ENCODE measurements at places on chromosomes 11 and 22.

DNA sequence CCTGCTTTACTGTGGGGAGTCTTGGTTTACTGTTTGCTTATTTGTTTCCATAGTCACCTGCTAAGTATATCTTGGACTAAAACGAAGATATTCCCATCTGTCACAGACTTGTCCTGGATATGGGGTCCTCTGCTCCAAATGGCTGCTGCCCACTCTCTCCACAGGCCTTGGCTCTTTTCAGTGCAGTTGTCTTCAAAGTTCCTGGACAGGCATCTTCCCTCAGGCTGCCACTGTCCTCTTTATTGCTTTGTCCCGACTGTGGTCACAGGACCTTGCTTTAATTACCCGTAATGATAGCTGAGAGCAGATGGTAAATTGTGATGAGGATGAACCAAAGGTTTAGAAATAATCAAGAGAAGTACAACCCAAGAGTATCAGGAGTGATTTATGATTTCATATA, 713.9 kb upstream of the CCDC179 start:
- DNase-seq = no peak

DNA sequence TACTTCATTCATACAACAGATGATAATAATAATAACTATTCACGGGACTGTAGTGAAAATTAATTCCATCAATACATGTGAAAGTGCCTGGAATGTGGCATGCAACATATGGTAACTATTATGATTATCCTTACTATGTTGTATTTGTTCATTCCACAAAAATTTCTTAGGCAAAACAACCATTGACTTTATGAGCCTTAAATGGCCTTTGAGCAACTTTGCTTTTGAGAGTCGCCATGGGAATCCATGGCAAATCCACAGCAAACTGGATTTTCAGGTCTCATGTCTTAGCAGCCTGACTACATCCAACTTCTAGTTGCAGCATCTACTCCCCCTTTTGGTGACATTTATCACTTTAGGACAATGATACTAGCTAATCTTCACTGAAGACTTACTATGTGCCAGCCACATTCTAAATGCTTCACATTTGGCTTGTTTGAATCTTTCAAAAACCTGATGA, 56.8 kb downstream of the SLC1A2 start:
- DNase-seq = no peak

GRCh38 chr11:44028401-44028800, 19.4 kb upstream of the ACCSL start:
- no peak for DNase-seq

GRCh38 chr11:11581481-11581880, 40.3 kb downstream of the GALNT18 start:
- DNase-seq = no peak

DNA sequence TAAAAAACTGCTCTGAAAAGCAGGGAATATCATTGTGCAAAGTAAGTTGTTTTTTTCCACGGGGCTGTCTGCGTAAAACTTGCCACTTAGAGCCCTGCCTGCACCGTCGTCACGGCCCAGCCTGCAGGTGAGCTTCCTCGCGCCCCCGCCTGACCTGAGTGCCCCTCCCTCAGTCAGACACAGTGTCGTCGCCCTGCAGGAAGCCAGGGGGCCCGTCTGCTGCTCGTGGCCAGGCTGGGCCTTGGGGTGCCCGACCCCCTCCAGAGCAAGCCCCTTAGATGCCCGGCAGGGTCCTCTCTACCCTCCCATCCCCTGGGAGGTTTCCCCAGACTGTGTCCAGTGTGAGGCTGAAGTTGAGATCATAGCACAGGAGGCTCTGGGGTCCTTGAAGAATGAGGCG, 31.6 kb downstream of the SBF1 start:
- no peak for DNase-seq

DNA sequence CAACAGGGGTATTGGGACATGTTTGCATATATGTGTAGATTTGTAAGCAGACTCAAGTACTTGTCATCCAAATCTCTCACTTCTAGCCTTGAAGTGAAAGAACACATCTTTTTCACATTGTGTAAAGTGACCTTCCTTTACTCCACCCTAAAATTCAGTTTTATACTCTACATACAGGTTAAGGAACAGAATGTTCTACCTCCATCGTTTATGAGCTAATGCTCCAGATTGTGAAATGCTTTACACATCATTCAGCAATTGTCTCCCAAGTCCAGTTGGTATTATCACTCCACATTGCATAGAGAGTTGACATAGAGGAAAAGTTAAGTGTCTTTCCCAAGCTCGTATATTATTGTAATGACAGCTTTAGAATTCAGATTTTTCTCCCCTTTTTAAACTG, 46.1 kb upstream of the BLID start:
- DNase-seq = no peak

DNA sequence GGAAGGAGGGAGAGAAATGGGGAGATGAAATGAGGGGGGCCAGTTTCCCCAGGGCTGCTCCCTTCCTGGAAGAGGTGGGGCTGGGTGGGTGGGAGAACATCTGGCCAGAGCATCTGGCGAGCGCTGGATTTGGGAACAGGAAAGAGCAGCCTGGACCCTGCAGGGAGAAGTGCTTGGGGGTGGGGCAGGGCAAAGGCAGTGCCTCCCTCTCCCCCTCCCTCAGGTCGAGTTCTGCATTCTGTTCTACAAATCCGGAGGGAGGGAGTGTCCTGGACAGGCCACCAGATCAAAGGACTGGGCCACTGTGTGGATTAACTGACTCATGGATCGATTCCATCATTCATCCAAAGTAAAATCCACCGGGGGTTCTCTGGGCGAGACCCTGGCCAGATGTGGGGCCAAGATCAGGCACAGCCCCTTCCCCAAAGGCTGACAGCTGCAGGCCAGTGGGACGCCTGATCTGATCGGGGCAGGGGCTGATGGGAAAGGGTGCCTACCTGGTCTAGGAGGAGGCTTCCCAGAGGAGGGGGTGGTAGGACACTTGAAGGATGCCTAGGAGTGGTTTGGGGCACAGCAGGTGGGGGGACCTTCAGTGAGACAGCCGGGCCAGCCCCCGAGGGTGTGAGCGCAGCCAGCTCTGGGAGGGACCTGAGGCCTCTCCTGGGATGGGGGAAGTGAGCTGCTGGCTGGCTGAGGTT, 57.5 kb downstream of the CACNA1I start:
- no peak for DNase-seq

- DNase-seq = no peak
Observed at GRCh38 chr22:19386248-19386647, 45.3 kb downstream of the HIRA start.

GRCh38 chr11:40179541-40179940, 1279.9 kb downstream of the LRRC4C start:
- no peak for DNase-seq

- DNase-seq = no peak
Observed at GRCh38 chr11:23263466-23263865, 403.2 kb upstream of the CCDC179 start.

DNA sequence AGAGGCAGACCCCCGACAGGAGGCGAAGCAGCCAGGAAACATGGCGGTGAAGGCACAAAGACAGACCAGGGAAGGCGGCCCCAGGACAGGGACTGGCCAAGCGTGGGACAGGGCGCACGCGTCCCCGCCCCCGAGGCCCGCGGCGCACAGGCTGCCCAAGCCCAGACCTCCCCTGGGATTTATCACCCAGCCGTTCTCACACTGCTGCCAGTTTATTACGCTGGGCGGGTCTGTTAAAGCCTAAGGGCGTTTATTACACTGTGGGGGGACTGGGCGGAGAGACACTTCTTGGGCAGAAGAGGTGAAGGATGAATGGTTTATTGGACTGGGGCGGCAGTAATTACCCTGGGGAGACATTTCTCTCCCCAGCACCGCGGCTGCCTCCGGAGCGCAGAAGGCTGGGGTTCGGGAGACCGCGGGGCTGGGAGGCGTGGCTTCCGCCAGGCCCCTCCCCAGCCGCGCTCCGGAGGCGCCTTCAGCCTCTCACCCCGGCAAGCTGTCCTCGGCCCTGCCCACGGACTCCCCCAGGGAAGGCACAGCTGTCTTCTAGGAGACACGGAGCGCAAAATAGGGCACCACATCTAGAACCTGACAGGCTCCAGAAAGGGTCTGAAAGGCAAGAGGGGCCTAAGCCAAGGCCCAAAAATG, 47.1 kb downstream of the SLC22A12 start:
- DNase-seq = no peak

- no peak for DNase-seq
Observed at GRCh38 chr22:33639588-33640254, 280.6 kb downstream of the LARGE1 start.

DNA sequence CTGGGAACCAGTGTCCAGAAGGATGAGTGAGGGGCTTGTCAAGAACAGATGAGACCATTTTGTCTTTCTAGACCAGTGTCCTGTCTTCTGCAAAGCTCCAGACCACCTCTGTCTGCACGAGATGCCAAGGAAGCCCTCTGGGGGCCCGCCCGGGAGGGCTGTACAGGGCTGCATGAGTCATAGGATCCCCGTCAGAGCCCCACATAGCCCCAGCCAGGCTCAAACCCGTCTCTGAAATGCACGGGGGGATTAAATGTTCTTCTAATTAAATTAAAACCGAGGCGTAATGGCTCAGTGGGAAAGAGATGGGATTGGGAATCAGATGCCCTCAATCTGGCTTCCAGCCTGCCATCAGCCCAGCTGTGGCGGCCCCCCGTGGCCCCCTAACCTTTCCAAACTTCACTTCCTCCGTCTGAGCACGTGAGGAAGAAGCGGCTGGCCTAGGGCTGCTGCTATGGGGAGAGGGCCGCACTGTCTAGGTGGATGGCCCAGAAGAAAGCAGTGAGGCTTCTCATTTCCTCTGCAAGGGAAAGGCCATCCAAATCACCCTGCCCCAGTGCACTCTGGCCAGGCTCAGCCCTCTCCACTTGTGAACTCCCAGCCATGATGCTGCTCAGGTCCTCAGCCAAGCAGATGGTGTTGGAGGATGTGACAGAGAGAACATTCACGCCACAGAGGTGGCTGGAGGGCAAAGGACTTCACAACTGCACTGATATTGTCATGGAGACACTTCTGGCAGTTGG, 32.8 kb downstream of the KCNQ1OT1 start:
- no peak for DNase-seq

DNA sequence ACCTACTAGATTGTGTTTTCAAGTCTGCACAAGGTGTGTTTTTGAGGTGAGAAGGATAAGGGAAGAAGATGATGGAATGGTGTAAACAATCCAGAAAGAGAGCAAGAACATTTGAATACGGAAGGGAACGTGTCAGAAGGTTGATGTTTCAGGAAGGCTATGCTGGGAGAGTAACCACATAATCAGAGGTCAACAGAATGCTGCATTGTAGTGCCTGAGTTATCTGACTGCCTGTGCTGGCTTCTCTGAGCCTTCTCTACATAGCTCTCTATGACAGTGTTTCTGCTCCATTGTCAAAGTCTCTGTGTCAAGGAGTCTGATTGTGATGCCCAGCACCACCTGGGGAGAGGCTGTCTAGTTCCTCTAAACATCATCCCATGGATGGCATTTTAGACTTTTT, 74.1 kb downstream of the CYB5R2 start:
- no peak for DNase-seq

GRCh38 chr11:61488651-61489291, 19.8 kb upstream of the LRRC10B start:
- no peak for DNase-seq

DNA sequence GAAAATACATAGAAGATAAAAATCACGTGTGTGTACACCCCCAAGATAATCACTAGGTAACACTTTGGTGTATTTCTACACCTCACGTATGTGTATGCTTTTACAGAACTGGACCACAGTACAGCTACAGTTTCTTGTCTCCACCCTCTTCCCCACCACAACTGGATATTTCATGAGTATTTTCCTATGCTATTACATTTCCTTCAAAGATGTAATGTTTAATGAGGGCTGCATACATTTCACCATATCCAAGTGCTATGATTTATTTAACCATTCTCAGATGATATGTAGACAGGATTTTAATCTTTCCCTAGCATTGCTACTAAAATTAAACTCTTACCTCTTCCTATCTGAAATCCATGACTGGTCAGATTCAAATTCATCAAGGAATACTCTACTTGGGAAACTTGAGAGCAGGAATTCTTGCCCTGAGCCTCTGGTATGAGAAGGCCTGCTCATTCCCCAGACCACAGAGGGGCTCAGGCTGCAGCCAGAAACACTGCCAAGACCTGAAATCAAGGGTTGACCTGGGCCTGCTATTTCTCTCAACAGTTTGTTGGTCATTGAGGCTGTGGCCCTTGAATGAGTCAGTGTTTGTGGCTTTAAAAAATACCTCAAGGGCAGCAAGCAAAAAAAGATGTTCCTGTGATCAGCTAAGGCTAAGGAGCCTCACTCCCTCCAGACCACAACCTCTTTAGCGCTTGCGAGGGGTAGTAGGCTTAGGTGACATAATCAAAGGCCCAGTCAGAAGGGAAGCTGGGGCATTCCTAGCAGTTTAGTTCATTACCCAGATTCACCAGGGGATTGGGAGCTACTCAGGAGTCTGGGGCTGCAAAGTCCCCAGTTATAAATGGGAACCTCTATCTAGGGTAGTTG, 55.5 kb downstream of the ABTB2 start:
- no peak for DNase-seq

DNA sequence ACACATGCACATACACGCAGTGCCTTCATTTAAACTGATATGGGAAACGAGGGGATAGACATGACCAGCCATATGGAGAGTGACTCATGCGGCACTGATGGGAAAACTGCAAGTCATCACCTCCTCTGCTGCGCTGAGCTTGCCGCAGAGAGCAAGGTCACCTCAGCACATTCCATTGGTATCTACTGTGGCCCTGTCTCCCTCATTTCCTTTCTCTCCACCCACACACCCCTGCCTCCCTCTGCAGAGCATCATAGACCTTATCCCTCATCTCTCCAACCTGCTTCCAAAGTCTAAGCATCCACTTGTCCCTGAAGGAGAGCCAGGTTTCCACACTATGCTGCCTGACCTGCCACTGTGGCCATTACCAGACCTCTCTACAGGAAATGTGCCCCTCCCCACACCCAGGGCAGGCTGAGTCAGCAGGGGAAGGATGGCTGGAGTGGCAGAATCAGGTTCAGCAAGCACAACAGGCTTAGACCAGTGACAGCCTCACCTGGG, 116.9 kb upstream of the SNX19 start:
- no peak for DNase-seq

DNA sequence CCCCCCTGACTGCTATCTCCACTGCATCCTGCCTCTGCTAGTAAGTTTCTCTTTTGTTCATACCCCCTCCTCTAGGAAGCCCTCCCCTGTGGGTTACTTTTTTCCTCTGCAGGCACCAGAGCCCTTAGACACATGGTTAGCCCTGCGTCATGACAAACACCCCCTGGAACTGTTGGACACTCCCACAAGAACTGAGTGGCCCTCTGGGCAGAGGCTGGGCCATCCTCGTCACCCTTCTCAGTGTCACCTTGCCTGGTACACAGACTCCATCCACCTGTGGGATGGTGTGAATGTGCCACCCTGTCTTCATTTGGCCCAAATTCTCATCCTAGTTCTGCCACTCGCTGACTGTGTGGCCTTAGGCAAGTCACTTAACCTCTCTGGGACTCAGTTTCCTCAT, 4.1 kb upstream of the RAB3IL1 start:
- DNase-seq = no peak

DNA sequence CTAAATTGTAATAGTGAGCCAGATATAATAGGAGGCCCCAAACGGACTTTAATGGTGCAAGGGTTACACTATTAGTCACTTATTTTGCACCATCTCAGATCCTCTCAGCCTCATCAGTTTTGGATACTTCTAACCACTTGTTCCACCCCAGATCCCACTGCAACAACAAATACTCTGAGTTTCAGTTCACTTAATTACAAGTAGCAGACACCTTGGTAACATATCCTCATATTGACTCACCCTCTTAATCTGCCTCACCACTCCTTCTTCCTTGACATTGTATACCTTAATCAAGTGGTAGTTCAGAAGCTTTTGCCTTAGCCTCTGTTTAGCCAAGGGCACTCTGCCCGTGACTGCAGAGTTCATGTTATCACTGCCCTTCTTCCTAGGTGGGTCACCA, 256.1 kb upstream of the UBASH3B start:
- DNase-seq = no peak

- no peak for DNase-seq
Observed at GRCh38 chr22:43173976-43174720, 12.8 kb downstream of the TTLL12 start.
